Left ventricle myocardium inferior (tissue), 1 donor: ENCODE measurements at places on chromosomes 5 and 9. TPM values are rescaled to one million over a fixed set of nuclear protein-coding genes. Genes with fewer than 3 reads are reported as not detected.

DNA sequence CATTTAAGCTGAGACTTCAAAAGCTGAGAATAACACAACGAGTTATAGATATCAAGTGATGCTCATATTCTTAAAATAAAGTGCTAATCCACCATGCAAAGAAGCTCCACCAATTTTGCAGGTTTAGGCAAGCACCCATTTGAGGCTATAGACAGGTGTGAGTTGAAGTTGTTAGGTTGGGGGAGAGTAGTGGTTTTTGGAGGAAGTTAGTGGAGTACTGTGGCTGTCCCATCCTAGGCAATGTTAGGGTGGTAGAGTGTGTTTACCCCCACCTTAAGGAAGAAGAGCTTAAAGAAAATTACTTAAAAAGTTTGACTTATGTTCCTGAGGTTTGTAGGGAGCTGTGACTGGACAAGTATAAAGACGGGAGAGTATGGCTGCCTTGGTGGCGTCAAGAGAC lies 98.9 kb upstream of the MAN2A1 start:
- no peak overlapping the region for H3K4me3 ChIP-seq
- H3K27me3 ChIP-seq, result no peaks in the 10 kb centered on the region
- no peaks in the 10 kb centered on the region for H3K4me1 ChIP-seq
- H3K36me3 ChIP-seq, result no peaks in the 10 kb centered on the region

GRCh38 chr9:127877566-127877998 lies at the start of gene AK1:
AK1 (minus strand) TSS chr9:127877675; CDS start chr9:127874617, 3,058 bp downstream.
- DNase-seq, result peak; percentile 87
- peak within 1 kb of the TSS; percentile 77 for H3K4me3 ChIP-seq
- H3K27ac ChIP-seq, result peak within 1 kb of the TSS; percentile 93
- peaks cover 68% of the 10 kb centered on the region for H3K4me1 ChIP-seq
- peaks cover 8% of the 10 kb centered on the region for H3K36me3 ChIP-seq

DNA sequence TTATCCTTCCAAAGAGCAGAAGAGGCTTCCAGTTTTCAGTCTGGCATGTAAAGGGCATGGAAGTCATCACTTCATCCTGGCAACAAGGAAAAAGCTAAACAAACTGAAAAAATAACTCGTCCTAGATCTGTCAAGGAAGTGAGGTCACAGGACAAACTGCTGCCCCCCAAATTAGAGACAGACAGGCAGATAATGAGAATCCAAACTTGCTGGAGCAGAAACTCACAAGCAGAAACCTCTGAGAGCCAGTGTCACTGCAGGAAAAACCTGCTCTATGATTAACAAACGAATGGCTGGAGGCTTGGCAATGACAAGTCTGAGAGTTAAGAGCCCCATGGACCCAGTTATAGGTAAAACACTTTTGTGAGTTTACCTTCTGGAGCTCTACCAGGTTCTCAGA lies 18.9 kb upstream of the MLANA start:
- no peak for DNase-seq
- no peaks in the 10 kb centered on the region for H3K27me3 ChIP-seq
- H3K27ac ChIP-seq, result no peak overlapping the region
- no peak overlapping the region for H3K4me3 ChIP-seq

The GABRA1 gene
- total RNA-seq, result not detected

GRCh38 chr5:159027504-159027903 lies 72.2 kb downstream of the EBF1 start:
- DNase-seq, result no peak
- no peaks in the 10 kb centered on the region for H3K27me3 ChIP-seq
- no peak overlapping the region for H3K4me3 ChIP-seq
- no peak overlapping the region for H3K27ac ChIP-seq

The FYB1 gene
- total RNA-seq, result 4.9 TPM

- H3K27ac ChIP-seq, result no peak overlapping the region
- no peak for DNase-seq
- peaks cover under 1% of the 10 kb centered on the region for H3K4me1 ChIP-seq
- no peaks in the 10 kb centered on the region for H3K27me3 ChIP-seq
These were observed 48.5 kb downstream of the PRRC2B start for GRCh38 chr9:131442351-131442750.

GRCh38 chr9:84270847-84271530 lies 69.6 kb downstream of the SLC28A3 start:
- no peaks in the 10 kb centered on the region for H3K36me3 ChIP-seq
- peaks cover 6% of the 10 kb centered on the region for H3K4me1 ChIP-seq
- H3K4me3 ChIP-seq, result peak overlapping the region; percentile 51
- peaks cover 31% of the 10 kb centered on the region for H3K27me3 ChIP-seq
- no peak for DNase-seq

The MYOT gene
- total RNA-seq, result 29.6 TPM

- no peaks in the 10 kb centered on the region for H3K36me3 ChIP-seq
- no peaks in the 10 kb centered on the region for H3K27me3 ChIP-seq
- H3K4me3 ChIP-seq, result no peak within 1 kb of the TSS
These were observed at the start of gene IL31RA for GRCh38 chr5:55850839-55851674. IL31RA (plus strand) TSS chr5:55851357; CDS start chr5:55851571, 214 bp downstream.

The KIF24 gene
- total RNA-seq, result 0.63 TPM

The FCN2 gene
- not detected for total RNA-seq

The TAF9 gene
- 32.2 TPM for total RNA-seq

- no peak overlapping the region for H3K27ac ChIP-seq
- H3K27me3 ChIP-seq, result no peaks in the 10 kb centered on the region
- no peaks in the 10 kb centered on the region for H3K4me1 ChIP-seq
- DNase-seq, result no peak
These were observed 8.8 kb upstream of the HSDL2 start for GRCh38 chr9:112371060-112371459.

The SPATA31A1 gene
- not detected for total RNA-seq

GRCh38 chr5:172424111-172424490 lies 30.2 kb downstream of the SH3PXD2B start:
- H3K36me3 ChIP-seq, result no peaks in the 10 kb centered on the region
- H3K4me1 ChIP-seq, result peaks cover 33% of the 10 kb centered on the region
- no peak for DNase-seq
- H3K4me3 ChIP-seq, result no peak overlapping the region
- no peak overlapping the region for H3K27ac ChIP-seq

GRCh38 chr9:126788634-126789349 lies 16.0 kb upstream of the ZBTB43 start:
- DNase-seq, result no peak
- H3K27ac ChIP-seq, result no peak overlapping the region
- H3K27me3 ChIP-seq, result peaks cover 30% of the 10 kb centered on the region
- H3K36me3 ChIP-seq, result no peaks in the 10 kb centered on the region
- peaks cover 30% of the 10 kb centered on the region for H3K4me1 ChIP-seq

- H3K4me1 ChIP-seq, result no peaks in the 10 kb centered on the region
- no peak overlapping the region for H3K4me3 ChIP-seq
- no peak overlapping the region for H3K27ac ChIP-seq
- no peaks in the 10 kb centered on the region for H3K27me3 ChIP-seq
- no peaks in the 10 kb centered on the region for H3K36me3 ChIP-seq
These were observed 98.1 kb upstream of the ERBIN start for GRCh38 chr5:65828022-65828896.

GRCh38 chr9:110844121-110844520 lies 175.5 kb downstream of the MUSK start:
- H3K27me3 ChIP-seq, result no peaks in the 10 kb centered on the region
- H3K36me3 ChIP-seq, result no peaks in the 10 kb centered on the region
- H3K4me1 ChIP-seq, result no peaks in the 10 kb centered on the region
- H3K27ac ChIP-seq, result no peak overlapping the region
- no peak for DNase-seq
- no peak overlapping the region for H3K4me3 ChIP-seq

- no peaks in the 10 kb centered on the region for H3K27me3 ChIP-seq
- H3K27ac ChIP-seq, result peak within 1 kb of the TSS; percentile 90
- peaks cover 37% of the 10 kb centered on the region for H3K4me1 ChIP-seq
- peak; percentile 69 for DNase-seq
- peak within 1 kb of the TSS; percentile 73 for H3K4me3 ChIP-seq
These were observed at the start of gene TRIM7 for GRCh38 chr5:181204826-181205760. TRIM7 (minus strand) TSS chr5:181205196; CDS start chr5:181205110, 86 bp downstream.

- DNase-seq, result peak; percentile 17
- H3K4me1 ChIP-seq, result peaks cover 45% of the 10 kb centered on the region
- H3K27me3 ChIP-seq, result no peaks in the 10 kb centered on the region
- no peak overlapping the region for H3K27ac ChIP-seq
- H3K36me3 ChIP-seq, result no peaks in the 10 kb centered on the region
These were observed 60.9 kb upstream of the UBAC1 start for GRCh38 chr9:136021872-136022681.

DNA sequence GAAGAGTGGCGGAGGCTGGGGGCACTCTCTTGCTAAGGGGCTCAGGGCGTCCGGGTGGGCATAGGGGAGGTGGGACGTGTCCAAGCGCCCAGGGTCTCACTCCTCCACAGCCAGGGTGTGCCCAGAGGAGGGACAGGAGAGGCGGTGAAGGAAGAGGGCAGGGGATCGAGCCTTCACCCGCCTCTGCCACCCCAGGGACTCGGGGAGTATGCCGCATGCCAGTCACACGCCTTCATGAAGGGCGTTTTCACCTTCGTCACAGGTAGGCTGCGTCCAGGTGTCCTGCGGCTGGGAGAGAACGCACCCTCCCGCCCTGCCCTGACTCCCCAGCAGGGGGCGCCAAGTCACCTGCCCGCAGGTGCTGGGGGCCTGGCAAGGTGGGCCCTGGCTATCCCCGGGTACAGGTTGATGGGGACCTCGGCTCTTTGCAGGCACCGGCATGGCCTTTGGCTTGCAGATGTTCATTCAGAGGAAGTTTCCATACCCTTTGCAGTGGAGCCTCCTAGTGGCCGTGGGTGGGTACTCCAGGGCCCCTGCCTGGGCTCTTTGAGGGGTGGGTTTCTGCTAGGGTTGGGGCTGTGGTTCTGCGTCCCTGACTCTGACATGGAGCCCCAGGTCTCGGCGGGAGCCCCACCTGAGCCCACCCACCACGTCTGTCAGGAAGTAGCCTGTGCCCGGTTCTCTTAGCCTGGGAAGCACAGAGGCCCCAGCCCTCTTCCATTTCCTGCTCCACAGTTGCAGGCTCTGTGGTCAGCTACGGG lies 552 bp downstream of the TMEM141 start:
- peaks cover 69% of the 10 kb centered on the region for H3K4me1 ChIP-seq
- H3K27me3 ChIP-seq, result no peaks in the 10 kb centered on the region
- peak; percentile 40 for DNase-seq
- peaks cover 11% of the 10 kb centered on the region for H3K36me3 ChIP-seq
- peak overlapping the region; percentile 99 for H3K27ac ChIP-seq

GRCh38 chr9:1513105-1513504 lies 462.9 kb downstream of the DMRT2 start:
- no peaks in the 10 kb centered on the region for H3K27me3 ChIP-seq
- no peaks in the 10 kb centered on the region for H3K36me3 ChIP-seq
- no peaks in the 10 kb centered on the region for H3K4me1 ChIP-seq
- H3K27ac ChIP-seq, result no peak overlapping the region
- no peak for DNase-seq

The CCDC187 gene
- not detected for total RNA-seq

The BAAT gene
- not detected for total RNA-seq

GRCh38 chr9:15578714-15579113 lies 25.9 kb downstream of the CCDC171 start:
- no peaks in the 10 kb centered on the region for H3K4me1 ChIP-seq
- no peak overlapping the region for H3K27ac ChIP-seq
- H3K4me3 ChIP-seq, result no peak overlapping the region
- H3K27me3 ChIP-seq, result no peaks in the 10 kb centered on the region
- H3K36me3 ChIP-seq, result no peaks in the 10 kb centered on the region
- DNase-seq, result no peak

DNA sequence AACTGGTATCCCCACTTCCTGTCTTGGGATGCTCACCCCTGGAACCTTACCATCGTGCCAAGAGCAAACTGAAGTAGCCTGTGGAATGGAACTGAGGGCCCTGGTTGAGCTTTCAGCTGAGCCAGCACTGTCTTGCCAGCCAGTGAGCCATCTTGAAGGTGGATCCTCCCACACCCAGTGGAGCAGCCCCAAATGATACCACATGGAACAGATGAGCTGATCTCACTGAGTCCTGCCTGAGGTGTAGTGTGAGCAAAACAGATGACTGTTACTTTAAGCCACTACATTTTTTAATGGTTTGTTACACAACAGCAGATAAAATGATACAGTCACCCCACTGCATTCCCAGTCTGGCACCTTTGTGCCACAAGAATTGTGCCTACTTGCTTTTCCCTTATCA lies 2.2 kb upstream of the PCYOX1L start:
- peaks cover 40% of the 10 kb centered on the region for H3K36me3 ChIP-seq
- no peak overlapping the region for H3K27ac ChIP-seq
- no peak for DNase-seq
- H3K4me3 ChIP-seq, result no peak overlapping the region
- H3K4me1 ChIP-seq, result peaks cover 31% of the 10 kb centered on the region
- no peaks in the 10 kb centered on the region for H3K27me3 ChIP-seq

The SLC9A3 gene
- 0.91 TPM for total RNA-seq

DNA sequence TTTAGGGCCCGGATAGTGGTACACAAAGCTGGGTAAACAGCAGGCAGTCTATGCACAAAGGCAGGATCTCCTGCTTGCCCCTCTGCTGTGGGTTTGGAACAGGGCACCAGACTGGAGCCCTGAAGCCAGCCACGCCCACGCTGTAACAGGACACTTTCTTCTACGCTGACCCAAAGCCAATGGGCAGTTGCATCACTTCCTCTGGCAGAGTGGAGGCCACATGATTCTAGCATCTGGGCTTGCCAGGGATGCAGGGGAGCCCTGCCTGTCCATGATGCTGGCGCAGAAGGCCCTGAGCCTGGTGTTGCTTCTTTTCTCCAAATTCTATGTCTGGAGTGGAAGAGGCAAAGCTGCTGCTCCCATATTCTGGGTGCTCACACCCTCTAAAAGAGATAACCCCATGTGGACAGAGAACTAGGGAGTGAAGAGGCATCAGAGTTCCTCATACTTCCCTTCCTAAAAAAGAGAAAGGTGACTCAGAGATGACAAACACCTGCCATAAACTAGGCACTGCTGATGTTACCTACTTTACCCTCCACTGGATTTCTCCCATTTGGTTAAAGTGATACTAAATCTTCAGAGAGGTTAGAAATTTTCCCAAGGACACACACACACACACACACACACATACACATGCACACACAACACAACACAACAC lies 260.3 kb upstream of the KLF4 start:
- H3K27ac ChIP-seq, result peak overlapping the region; percentile 82
- no peak overlapping the region for H3K4me3 ChIP-seq
- H3K27me3 ChIP-seq, result no peaks in the 10 kb centered on the region
- no peaks in the 10 kb centered on the region for H3K36me3 ChIP-seq
- peak; percentile 89 for DNase-seq

The PCA3 gene
- total RNA-seq, result not detected

DNA sequence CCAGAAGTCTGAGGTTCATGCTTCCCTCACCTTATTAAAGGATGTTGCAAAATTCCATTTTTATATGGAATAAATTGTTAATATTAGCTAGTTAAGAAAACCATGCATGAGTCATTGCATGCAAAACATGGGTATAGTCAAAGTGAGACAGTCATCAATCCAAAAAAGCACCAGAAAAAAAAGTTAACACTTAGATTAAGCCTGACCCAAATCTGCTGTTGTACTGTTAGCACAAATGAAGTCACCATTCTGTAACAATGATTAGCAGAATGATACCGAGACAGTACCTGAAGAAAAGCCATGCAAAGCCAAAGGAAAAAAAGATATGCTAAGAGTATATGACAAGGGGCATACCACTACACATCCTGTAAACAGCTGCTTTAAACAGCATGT lies 49.5 kb downstream of the PKD2L2 start:
- H3K4me1 ChIP-seq, result peaks cover 19% of the 10 kb centered on the region
- H3K27me3 ChIP-seq, result no peaks in the 10 kb centered on the region
- no peak for DNase-seq
- no peak overlapping the region for H3K27ac ChIP-seq

The IGIP gene
- 12.0 TPM for total RNA-seq

GRCh38 chr5:31936683-31937082 lies 237.4 kb downstream of the GOLPH3 start:
- H3K4me1 ChIP-seq, result peaks cover 62% of the 10 kb centered on the region
- H3K36me3 ChIP-seq, result no peaks in the 10 kb centered on the region
- DNase-seq, result no peak
- peak overlapping the region; percentile 32 for H3K27ac ChIP-seq
- H3K4me3 ChIP-seq, result peak overlapping the region; percentile 14
- H3K27me3 ChIP-seq, result no peaks in the 10 kb centered on the region

- DNase-seq, result no peak
- H3K27me3 ChIP-seq, result peaks cover 37% of the 10 kb centered on the region
- H3K4me1 ChIP-seq, result no peaks in the 10 kb centered on the region
- no peaks in the 10 kb centered on the region for H3K36me3 ChIP-seq
These were observed 207.6 kb downstream of the FSTL4 start for GRCh38 chr5:133404724-133405123.
